ENCODE measurements at places on chromosomes 1 and 21. TPM values are rescaled to one million over a fixed set of nuclear protein-coding genes. Genes with fewer than 3 reads are reported as not detected.

DNA sequence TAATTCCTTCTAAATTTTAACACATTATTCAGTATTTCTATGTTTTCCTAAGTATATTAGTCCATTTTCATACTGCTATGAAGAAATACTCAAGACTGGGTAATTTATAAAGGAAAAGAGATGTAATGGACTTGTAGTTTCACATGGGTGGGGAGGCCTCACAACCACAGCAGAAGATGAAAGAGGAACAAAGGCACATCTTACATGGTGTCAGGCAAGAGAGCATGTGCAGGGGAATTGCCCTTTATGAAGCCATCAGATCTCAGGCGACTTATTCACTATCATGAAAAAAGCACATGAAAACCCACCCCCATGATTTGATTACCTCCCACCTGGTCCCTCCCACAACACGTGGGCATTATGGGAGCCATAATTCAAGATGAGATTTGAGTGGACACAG is 15.6 kb downstream of the GBP5 start:
- no peak for DNase-seq

GRCh38 chr1:21200767-21201166 is 24.1 kb upstream of the EIF4G3 start:
- DNase-seq, result no peak

DNA sequence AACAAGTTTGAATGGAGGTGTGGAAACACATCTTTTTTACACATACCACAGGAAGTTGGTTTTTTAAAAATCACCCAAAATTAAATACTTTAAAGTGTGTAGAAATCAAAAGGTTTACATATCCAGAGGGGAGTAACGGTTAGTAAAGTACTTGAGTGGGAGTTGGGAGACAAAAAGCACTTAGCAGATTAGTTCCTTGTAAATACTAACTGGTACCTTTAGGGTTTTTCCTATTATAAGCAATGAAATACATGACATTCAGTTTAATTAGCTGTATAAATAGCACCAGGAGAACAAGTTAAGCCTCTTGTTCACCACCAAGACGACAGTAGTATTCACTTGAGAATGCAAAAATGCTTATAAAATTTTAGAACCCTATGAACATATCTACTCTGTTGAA is 23.7 kb upstream of the RAVER2 start:
- no peak for DNase-seq

DNA sequence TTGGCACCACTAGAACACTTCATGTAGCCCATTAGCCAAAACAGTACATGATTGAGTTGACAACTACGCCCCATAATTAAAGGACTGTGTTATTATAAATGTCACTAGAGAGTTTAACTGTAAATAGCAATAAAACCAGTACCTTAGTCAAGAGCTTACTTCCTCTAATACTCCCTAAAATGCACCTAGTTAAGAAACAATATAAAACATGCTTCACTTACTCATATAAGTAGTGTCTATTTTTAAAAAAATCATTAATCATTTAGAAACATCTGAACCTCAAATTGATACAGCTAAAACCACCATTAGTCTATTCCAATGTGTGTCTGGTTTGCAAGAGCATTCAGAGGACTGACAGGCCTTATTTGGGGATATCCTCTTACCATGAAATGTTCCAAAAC is 25.3 kb downstream of the PTP4A2 start:
- DNase-seq, result no peak

GRCh38 chr1:222521299-222522104 is 26.4 kb downstream of the HHIPL2 start:
- no peak for DNase-seq

DNA sequence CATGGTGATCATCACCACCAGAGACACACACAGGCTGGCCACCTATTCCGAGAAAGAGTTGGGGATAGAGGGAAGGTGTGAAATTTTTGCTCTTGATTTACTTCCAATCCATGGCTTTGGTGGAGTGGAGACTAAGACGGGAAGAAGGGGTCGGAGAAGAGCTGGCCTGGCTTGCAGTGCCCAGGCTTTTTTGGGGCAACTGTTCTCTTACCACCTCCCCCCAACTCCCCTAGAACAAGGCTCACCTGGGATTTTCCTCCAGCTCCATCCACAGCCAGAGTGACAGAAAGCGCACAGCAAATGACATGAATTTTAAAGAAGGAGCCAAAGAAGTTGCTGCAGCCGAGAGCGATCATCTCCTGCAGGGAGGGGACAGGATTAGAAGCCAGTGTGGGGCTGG is 16.0 kb downstream of the SLC26A9 start:
- DNase-seq, result no peak

- DNase-seq, result no peak
These were observed 205.0 kb downstream of the HMCN1 start for GRCh38 chr1:185939142-185939541.

GRCh38 chr21:36636016-36636415 is 62.9 kb upstream of the SIM2 start:
- no peak for DNase-seq

DNA sequence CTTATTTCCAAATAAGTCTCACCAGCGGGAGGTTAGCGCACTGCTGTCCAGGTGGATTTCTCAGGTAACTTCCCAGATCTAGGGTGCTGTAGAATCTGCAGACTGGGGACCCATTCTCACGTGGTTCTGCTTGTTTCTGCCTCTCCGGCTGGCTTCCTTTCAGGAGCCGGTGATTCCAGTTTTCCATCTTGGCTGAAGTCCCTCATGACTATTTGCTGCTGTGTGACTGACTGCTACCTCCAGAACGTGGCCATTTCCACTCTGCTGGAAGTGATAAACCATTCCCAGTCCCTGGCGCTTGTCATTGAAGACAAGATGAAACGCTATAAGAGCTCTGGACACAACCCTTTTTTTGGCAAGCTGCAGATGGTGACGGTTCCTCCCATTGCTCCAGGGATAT is 76.0 kb downstream of the DOP1B start:
- no peak for DNase-seq

- no peak for DNase-seq
These were observed 97.0 kb downstream of the CCDC185 start for GRCh38 chr1:223490256-223490655.

- no peak for DNase-seq
These were observed 758 bp downstream of the TATDN3 start for GRCh38 chr1:212792396-212792908.

DNA sequence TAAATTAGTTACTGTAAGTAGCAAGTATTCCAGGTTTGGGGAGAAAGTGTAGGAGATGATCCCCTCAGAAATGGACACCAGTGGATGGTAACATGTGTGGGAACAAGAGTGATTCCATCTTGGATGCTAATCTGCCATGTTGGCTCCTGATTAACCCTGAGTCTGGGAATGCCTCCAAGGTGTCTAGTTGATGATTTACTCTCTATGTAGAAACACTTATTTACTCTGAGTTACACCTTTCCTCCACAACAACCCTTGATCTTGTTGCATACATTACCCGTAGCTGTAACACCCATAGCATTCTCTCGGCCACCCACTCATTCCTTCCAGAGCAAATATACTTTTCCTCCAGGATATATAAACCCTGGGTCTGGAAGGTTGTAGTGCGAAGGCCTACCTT is 315.9 kb upstream of the GREM2 start:
- DNase-seq, result no peak

DNA sequence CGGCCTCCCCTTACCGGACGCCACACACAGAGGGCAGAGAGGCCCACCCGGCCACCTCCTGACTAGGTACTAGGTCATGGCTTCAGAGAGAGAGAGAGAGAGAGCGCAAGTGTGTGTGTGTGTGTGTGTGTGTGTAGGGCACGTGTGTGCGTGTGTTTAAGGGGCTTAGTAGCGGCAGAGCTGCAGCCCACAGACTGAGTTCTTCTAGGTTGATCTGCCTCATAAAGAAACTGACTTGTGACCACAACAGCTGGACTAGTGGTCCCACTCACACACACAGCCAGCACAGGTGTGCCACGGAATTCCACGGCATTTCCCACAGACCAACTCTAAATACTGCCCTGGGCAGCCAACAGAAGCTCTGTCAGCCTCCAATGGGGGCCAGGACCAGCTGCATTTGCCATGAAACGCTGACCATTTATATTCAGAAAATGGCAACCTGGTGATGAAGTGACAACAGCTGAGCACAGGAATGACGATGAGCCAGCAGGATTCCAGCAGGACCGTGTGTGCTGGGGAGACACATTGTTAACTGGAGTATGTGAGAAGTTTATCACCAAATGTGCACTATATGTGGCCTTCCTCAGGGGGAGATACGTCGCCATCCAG is 38.8 kb upstream of the GPR153 start:
- DNase-seq, result no peak

DNA sequence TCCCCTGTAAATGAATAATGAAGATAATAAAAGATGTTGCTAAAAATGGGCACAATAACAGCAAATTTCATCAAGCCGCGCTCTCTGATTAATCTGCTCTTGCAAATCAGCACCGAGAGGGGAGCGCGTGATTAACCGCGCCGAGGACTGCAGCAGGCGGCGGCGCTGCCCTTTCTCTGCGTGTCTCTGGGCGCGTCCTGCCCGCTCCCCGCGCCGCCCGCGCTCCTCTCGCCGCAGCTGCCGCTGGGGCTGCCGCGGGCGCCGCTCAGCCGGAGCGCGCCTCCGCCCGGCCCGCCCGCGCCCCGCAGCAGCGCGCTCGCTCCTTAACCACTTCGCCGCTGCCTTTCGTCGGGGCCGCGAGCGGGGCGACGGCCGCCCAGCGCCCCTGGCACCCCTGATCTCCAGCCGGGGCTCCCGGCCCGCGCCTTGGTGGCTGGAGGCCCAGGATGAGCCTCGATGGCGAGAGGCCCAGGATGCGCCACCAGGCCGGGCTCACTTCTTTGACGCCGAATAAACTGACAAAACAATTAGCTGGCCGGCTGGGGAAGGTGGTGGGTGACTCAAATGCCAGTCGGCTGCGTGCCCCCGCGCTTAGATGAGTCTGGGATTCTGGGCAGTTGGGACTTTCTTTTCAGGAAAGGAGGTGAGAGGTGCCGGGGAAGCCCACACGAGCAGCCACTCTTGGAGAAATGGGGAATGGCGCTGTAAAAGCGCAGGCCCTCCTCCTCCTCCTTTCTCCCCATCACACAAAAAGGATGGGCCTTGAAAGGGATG is 221.4 kb upstream of the PKN2 start:
- DNase-seq, result peak; percentile 18

DNA sequence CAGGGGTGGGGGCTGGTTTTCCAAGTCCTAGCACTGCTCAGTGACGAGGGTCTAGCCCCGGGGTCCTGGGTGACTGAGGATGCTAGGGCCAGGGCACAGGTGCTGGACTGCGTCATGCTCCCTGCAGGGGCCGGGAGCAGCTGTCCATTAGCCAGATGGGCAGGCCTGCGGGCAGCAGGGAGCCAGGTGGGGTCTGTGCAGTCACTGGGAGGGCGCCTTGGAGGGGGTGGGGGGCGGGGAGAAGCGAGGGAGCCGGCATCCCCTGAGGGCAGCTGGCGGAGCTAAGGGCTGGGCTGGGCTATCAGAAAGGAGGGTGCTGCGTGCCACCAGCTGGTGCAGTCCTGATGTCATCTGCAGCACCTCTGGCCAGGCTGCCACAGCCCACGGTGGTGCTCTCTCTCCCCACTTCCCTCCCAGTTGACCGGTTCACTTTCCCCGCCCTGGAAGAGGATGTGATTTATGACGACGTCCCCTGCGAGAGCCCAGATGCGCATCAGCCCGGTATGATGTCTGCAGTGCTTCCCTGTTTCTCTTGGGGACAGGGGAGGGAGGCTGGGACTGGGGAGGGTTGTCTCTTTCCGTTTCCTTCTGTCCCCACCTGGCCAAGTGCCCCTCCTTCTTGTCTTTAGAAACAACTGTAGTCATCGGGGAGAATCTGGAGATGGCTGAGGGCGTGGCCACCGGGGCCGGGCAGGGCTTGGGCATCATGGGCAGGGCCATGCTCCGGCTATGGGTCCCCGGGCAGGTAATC is 63.8 kb downstream of the ARHGEF10L start:
- no peak for DNase-seq

The ARHGEF10L gene
- total RNA-seq, result 108 TPM

The UBE2J2 gene
- total RNA-seq, result 48.1 TPM

The PTPRC gene
- 7.0 TPM for total RNA-seq

The AMY1B gene
- total RNA-seq, result not detected

The REG4 gene
- total RNA-seq, result not detected

The LRRC42 gene
- total RNA-seq, result 12.0 TPM
